ENCODE measurements at places on chromosomes 1 and 21. TPM values are rescaled to one million over a fixed set of nuclear protein-coding genes. Genes with fewer than 3 reads are reported as not detected.

Gene ARHGEF11
- 2.8 TPM for total RNA-seq

Gene SLAMF7
- 152 TPM for total RNA-seq

Gene MTARC1
- 0.33 TPM for total RNA-seq

Gene S100A7A
- total RNA-seq: not detected

Gene FCRL1
- 0.74 TPM for total RNA-seq

Gene EFCAB7
- 6.9 TPM for total RNA-seq

Gene PARK7
- 569 TPM for total RNA-seq

Gene RAD54L
- 66.3 TPM for total RNA-seq

Gene MEGF6
- total RNA-seq: 2.5 TPM

Gene FCRL4
- not detected for total RNA-seq

Gene ZRANB2
- total RNA-seq: 110 TPM

Gene TMEM81
- total RNA-seq: 1.5 TPM

Gene LMNA
- 32.3 TPM for total RNA-seq

Gene FAM72C
- total RNA-seq: 8.8 TPM

Gene ICOSLG
- total RNA-seq: 0.92 TPM

Gene AGT
- total RNA-seq: not detected

Gene OR10K1
- total RNA-seq: not detected

Gene SLC25A34
- total RNA-seq: 0.94 TPM

Gene LENEP
- not detected for total RNA-seq

Gene BRINP2
- not detected for total RNA-seq

Gene PLPPR4
- not detected for total RNA-seq

Gene SPRR4
- not detected for total RNA-seq

Gene AGBL4
- 0.14 TPM for total RNA-seq

Gene SYT11
- total RNA-seq: 12.2 TPM

Gene NME7
- total RNA-seq: 22.4 TPM

Gene FAM151A
- total RNA-seq: not detected

Gene KCNE2
- not detected for total RNA-seq

Gene LORICRIN
- not detected for total RNA-seq

Gene WNT2B
- not detected for total RNA-seq

Gene TFF1
- not detected for total RNA-seq

Gene MTF1
- total RNA-seq: 31.2 TPM

Gene SIM2
- not detected for total RNA-seq

Gene PLA2G2D
- total RNA-seq: not detected

Gene FAM72D
- total RNA-seq: 17.7 TPM

Gene CRP
- total RNA-seq: not detected

Gene KIF2C
- total RNA-seq: 65.0 TPM

Gene SLC2A5
- total RNA-seq: not detected

Gene CCDC190
- total RNA-seq: not detected

Gene DCST1
- not detected for total RNA-seq

Gene KIF21B
- 55.7 TPM for total RNA-seq

Gene EFNA3
- total RNA-seq: 4.6 TPM

Gene NTNG1
- total RNA-seq: 1.6 TPM

Gene ADPRS
- 48.7 TPM for total RNA-seq

Gene LCE1D
- not detected for total RNA-seq

Gene COL16A1
- total RNA-seq: 0.36 TPM

Gene OPRD1
- 0.02 TPM for total RNA-seq

Gene ACTN2
- total RNA-seq: 0.37 TPM

Gene SYT2
- total RNA-seq: not detected

Gene FABP3
- total RNA-seq: not detected

All from activated naive CD8-positive, alpha-beta T cell treated with anti-CD3 and anti-CD28 coated beads for 36 hours (primary cell).